Activated CD4-positive, alpha-beta T cell treated with anti-CD3 and anti-CD28 coated beads, Interleukin-2, amount 50 U/mL, for 1 hour (primary cell): ENCODE measurements at places on chromosomes 2 and 18.
A peak's percentile ranks its signal among the peaks of the same experiment; 100 is the strongest.

DNA sequence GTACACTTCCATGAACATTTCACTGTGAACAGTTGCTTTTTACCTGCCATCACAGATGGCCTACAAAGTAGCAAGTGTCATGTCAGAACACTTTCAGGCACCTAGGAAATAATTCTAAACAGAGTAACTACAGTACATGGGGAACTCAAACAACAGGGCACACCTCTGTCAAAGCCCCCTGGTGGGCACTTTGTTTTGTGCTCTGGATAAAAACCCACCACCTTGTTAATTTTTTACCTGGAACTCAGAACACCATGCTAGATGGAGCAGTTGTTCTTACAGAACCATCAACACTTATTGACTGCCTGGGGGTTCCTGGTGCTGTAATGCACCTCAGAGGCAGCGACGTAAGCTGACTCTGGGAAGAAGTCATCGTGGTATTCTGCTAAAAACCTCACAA is 2.3 kb downstream of the MSL3B start:
- DNase-seq = no peak

DNA sequence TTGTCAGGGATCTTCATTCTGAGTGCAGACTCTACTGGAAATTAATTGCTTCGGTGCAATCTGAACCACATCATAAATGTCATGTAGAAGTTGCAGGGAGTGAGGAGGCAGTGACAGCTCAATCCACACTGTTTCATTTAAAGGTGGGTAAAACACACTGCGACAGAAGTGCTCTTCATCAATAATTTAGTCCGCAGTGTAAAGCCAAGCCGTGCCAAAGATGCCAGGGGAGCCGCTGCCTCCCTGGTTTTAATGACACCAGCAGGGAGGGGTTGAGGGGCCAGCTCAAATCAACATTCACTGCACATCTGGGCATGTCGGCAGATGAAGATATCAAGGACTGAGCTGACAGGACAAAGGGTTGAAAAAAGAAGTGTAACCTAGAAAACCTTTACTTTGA is 305.7 kb upstream of the VRK2 start:
- DNase-seq = no peak

- DNase-seq = no peak
These were observed 201.3 kb upstream of the CXCR4 start for GRCh38 chr2:136319237-136319636.

- DNase-seq = no peak
These were observed 72.5 kb downstream of the KCNH7 start for GRCh38 chr2:162766092-162766491.

DNA sequence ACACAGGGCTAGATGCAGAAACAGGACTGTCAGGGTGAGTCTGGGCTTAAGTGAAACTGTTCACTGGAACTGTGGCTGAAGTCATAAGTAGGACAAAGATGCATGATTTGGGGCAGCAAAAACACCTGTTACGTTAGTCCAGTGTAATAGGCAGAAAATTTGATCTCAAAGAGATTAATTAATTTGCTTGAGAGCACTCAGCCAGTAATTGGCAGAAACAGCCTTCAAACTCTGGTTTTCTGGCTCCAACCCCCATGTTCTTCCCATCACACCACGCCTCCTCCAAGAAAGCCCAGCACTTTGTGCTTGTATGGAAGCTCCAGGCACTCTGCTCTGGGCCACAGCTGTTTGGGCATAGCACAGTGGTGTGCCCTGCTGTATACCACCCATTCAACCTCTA is 54.0 kb downstream of the CNTNAP5 start:
- no peak for DNase-seq

DNA sequence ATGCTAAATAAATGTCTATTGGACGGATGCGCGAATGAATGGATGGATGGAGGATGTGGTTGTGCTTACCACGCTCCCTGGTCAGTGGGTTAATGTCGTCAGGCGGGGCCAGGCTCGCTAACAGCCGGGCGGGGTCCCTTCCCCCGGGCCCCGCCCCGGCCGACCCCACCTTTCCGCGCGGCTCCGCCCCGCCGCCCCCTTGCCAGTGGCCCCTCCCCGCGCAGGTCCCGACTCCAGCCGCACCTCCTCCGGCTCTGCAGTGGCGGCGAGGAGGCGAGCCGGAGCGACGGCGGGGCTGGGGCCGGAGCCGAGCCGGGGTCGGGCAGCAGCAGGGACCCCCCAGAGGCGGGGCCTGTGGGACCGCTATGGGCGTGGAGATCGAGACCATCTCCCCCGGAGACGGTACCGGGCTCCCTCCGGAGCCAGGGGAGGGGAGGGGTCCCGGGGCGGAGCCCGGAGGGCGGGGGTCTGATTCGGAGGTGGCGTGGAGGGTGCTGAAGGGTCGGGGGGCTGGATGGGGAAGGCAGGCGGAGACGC is at the start of gene FKBP1B:
FKBP1B (plus strand) TSS at position 257 of the 537 bp plus-strand sequence; CDS start at position 366, 109 bp downstream.
- DNase-seq = peak; percentile 30

GRCh38 chr18:13564579-13564978 is 161.8 kb downstream of the FAM210A start:
- no peak for DNase-seq

GRCh38 chr2:172865422-172865821 is 129.8 kb downstream of the RAPGEF4 start:
- no peak for DNase-seq

- no peak for DNase-seq
These were observed 291.5 kb upstream of the KLHL29 start for GRCh38 chr2:23093513-23093912.

DNA sequence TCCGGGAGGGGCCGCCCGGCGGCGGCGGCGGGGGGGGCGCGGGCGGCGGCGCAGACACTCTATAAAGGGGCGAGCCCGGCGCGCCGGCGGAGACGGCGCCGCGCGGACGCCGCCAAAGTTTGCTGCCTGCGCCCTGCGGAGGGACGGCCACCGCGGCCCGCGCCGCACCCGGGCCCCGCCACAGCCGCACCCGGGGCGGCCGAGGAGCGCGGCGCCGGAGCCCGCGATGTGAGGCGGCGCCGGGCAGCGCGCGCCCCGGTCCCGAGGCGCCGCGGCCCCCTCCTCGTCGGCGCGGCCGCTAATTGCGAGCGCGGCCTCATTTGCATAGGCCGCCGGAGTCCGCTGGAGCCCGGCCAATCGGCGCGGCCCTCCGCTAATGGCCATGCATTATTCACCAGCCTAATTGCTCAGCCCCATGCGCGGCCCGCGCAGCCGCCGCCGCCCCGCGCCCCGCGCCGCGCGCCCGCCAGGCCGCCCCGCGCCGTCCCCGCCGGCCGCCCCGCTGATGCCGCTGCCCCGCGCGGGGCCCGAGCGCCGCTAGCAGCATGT is at the start of gene SALL3:
SALL3 (plus strand) TSS at position 89 of the 549 bp plus-strand sequence; CDS start at position 546, 457 bp downstream.
- no peak for DNase-seq

DNA sequence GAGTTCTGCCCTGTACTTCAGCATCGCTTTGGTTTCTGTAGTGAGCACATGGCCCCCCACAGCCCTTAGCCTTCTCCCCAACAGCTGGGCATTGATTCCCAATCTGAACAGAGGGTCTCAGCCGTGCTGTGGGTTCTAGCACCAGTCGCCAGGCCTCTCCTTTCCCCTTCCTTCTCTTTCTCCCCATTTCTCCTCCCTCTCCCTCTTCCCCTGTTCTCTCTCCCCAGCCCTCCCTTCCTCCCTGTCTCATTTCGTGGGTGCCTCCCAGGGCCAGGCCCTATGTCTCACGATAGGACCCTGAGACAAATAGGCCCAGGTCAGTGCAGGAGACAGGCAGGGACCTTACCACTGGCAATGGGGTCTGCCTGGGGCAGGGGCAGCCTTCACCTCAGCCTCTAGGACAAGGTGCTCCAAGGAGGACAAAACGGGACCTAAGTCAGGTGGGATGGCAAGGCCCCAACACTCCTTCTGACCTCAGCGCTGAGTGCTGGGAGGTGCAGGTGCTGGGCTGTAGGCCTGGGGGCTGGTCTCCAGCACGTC is 143.4 kb upstream of the GPC1 start:
- DNase-seq = no peak

DNA sequence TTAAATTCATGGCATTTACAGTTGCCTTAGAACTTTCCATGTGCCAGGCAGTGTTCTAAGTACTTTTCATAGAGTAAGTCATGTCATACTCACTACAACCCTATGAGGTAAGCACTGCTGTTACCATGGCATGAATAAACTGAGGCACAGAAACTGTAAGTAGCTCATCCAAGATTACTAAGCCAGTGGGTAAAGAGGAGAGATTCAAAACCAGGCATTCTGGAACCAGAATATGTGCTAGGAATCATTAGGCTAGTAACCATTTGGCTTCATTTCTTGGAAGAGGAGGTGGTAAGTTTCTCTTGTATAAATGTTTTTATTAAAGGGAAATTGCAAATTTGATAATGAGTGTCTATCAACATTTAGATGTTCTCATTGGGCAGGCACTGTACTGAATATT is 35.1 kb downstream of the SOX11 start:
- DNase-seq = no peak

DNA sequence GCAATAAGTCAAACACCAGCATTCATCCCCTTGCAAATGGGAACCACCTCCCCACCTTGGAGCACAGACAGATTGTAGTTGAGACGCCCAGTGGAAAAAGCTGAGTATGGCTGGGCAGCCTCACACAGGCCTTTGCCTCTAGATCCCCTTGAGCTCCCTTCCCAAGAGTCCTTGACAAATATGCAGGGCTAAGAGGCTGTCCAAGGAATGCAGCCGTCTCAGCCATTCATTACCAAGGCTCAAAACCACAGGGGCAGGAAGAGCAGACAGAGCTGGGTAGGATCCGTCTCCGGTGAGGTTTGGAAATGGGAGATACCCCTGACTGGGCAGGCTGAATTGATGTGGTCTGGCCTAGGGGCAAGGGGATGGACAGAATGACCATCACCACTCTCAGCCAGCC is 557.1 kb downstream of the TNS1 start:
- no peak for DNase-seq

- DNase-seq = no peak
These were observed 76.2 kb downstream of the DCDC2C start for GRCh38 chr2:3779496-3780049.
